ENCODE measurements at places on chromosomes 5 and 9.

DNA sequence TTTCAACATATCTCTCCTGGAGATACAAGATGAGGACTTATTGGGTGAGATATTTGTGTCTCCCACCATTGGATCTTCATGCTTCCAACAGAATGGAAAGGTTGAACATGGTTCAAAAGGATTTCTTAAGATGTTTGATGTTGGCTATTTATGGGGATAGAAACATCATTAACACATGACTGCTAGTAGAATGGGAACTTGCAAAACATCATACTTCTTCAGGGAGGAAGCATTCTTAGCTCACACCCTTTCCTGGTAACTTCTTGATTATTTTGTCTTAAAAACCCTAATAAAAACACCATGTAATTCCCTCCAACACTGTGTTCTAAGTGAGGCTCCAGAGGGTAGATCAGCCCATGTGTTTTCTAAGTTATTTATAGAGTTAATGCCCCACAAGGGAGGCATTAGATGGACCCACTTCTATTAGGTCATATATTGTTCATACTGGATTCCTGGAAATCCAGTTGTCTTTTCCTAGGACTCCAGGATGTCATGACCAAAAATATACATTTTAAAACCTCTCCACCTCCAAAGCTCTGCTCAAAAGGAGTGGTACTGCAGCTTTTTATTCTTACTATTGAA lies 95.8 kb downstream of the FOXD1 start:
- no peak overlapping the region for H3K4me3 ChIP-seq
- no peaks in the 10 kb centered on the region for H3K4me1 ChIP-seq
- H3K36me3 ChIP-seq = no peaks in the 10 kb centered on the region
- DNase-seq = no peak
- H3K27me3 ChIP-seq = peaks cover 24% of the 10 kb centered on the region
- H3K27ac ChIP-seq = no peak overlapping the region

- peaks cover 8% of the 10 kb centered on the region for H3K4me1 ChIP-seq
- H3K4me3 ChIP-seq = no peak overlapping the region
- no peak for DNase-seq
- H3K27me3 ChIP-seq = no peaks in the 10 kb centered on the region
- H3K36me3 ChIP-seq = no peaks in the 10 kb centered on the region
- H3K27ac ChIP-seq = no peak overlapping the region
These were observed 18.6 kb downstream of the SLC6A7 start for GRCh38 chr5:150208187-150209098.

- H3K4me1 ChIP-seq = no peaks in the 10 kb centered on the region
- H3K27ac ChIP-seq = no peak overlapping the region
- H3K27me3 ChIP-seq = no peaks in the 10 kb centered on the region
- no peak overlapping the region for H3K4me3 ChIP-seq
These were observed 99.6 kb upstream of the TAF11L2 start for GRCh38 chr5:17398431-17398830.

DNA sequence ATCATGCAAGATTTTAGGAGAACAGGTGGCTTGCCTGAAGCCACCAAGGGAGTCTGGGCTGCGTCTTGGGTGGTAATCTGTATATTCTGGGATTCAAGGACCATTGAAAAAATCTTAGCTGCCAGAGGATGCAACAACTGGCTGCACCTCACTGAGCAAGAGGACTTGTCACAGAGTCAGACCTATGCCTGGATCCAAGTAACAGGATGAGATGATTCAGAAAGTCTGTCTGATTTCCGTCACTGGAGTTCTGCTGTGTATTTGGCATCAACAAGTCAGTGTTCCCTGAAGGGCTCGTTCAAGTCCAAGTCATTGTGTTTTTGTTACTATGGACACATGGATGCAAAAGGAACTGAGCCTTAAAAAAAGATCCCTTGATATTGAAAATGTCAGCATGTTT lies 37.8 kb upstream of the CARTPT start:
- no peak overlapping the region for H3K4me3 ChIP-seq
- no peaks in the 10 kb centered on the region for H3K36me3 ChIP-seq
- DNase-seq = no peak
- no peak overlapping the region for H3K27ac ChIP-seq

DNA sequence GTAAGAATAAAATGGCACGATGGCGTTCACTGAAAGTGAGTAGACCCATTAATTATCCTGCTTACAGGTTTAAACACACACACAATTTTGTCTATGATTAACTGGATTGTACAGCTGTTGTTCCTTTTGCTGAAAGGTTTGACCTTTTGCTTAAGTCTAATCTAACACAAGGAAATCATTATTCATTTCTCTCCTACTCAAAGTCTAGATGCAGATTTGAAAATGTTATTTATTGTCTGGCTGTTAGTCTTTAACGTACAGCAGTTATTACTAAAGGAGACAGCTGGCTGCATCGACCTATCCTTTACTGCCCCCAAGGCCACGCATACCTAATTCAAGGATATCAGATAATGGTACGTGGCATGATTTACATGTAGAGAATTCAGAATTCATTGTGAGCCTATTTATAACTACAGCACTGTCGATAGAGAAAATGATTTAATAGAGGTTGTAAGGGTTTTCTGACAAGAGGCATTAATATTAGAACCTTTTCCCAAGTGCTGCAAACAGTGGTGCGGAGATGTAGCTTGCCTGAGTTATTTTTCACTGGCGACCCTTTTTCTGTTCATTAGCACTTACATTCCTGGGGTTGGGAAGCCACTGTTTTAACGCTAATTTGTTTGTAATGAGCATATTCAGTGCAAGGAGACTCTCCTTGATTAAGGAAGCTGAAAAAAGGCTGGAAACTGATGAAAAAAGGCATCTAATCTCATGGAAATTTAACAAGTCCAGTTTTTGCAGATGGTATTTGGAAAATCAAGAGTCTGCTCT lies 368.4 kb upstream of the GRAMD2B start:
- no peak overlapping the region for H3K4me3 ChIP-seq
- no peaks in the 10 kb centered on the region for H3K27me3 ChIP-seq
- H3K4me1 ChIP-seq = no peaks in the 10 kb centered on the region
- H3K27ac ChIP-seq = no peak overlapping the region
- DNase-seq = no peak

DNA sequence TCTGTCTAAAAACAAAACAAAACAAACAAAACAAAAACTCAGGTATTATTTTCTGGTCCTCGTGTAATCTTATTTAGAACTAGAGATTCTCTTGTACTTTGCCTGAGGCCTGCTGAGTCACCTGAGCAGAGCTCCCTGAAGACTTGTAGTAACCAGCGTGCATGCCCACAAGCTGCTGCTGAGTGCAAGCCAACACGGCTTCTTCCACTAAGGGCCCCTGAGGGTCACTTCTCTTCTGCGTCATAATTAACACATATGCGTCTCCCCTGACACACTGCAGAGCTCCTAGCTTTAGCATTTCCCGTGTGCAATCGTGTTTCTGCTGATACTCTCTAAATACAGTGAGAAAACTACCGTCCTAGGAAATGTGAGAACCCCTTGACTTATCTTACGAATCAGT lies 10.9 kb upstream of the NDFIP1 start:
- H3K4me3 ChIP-seq = no peak overlapping the region
- DNase-seq = no peak
- peaks cover 9% of the 10 kb centered on the region for H3K4me1 ChIP-seq
- no peak overlapping the region for H3K27ac ChIP-seq
